ENCODE measurements at places on chromosomes 7 and 10.

DNA sequence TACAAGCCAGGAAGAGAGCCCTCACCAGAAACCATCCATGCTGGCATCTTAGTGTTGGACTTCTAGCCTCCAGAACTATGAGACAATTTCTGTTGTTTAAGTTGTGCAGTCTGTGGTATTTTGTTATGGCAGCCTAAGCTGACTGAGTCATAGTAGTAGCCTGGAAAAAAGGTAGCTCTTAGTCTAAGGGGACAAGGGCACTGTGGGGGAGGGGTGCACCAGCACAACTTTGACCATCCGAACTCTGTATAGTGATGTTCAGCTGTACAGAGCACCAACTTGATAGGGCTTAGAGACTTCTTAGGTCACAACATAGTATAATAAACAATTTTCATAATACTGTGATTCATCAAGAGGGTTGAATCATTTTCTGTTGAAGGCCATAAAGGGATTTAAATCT lies 14.3 kb downstream of the EIF4EBP2 start:
- DNase-seq: peak; percentile 27

GRCh38 chr10:53489335-53490182 lies 717.0 kb upstream of the MBL2 start:
- DNase-seq: no peak

DNA sequence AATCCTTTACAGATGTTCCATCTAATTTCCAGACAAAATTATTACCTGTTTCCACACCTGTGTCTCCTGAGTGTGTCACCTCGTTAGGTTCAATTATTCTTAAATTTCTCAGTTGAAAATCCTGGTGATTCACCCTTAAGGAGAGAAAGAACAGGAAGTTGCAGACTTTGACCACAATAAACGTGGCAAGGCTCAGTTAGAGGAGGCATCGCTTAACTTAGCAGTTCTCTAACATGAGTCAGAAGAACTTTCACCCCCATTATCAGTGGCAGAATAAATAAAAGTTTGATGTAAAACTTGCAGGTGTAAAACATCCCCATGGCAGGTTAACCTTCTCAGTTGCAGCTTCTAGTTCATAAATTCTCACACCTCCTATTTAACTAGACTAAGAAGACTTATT lies 8.3 kb downstream of the XPNPEP1 start:
- DNase-seq: peak; percentile 83

DNA sequence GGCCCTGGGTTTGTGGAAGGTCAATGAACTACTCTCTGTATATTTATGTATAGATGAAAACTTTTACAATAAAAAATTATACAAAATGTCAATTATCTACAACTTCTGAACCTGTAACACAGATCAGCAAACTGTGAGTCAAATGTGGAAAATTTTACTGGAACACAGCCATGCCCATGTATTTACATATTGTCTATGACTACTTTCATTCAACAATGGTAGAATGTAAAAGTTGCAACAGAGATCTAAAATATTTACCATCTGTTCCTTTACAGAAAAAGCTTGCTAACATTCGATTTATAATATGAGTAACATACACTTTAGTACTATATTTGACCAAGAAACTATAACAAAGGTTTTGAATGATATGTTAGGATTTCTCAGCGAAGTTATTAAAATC lies 481.6 kb downstream of the PARD3 start:
- no peak for DNase-seq
